ENCODE measurements at places on chromosomes 6 and 20.

DNA sequence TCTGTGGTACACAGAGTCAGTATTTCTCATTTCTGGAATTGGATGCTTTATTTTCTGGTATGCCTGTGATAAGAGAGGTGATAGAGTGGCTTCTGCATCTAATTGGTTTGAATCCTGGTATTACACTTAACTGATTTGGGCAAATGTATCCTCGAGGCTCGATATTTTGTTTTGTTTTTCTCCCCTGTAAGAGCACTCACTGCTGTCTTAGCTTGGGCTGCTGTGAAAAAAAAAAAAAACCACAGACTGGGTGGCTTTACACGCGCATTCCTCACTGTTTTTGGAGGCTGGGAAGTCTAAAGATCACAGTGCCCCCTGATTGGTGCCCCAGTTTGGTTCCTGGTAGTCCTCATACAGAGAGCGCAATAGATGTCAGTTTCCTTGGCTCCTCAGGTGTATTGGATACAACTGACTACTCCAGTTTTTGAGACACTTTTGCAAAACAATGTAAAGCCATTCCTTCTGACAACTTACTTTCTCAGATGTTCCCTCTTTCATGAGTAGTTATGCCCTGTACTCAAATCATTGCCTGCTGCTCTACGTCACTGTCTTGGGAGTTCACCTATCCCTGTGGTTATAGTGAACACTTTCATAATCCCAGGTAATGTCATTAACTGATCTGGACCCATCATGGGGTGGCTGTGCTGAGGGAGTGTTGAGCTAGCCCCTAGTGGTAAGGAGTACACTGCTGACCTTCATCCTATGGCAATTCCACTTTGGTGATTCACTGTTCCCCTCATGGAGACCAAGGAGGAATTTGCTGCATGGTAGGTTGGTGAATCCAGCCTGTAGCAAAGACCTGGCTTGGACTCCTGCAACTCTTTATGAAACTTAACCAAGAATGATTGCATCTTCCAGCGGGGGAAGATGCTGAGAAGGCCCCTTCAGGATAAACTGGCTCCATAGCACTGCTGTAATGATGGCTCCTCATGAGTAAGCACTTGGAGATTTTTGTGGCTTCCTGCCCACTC, 3.5 kb upstream of the ACAT2 start:
- DNase-seq = no peak

GRCh38 chr20:34345402-34345736, 17.7 kb upstream of the ITCH start:
- DNase-seq = no peak

DNA sequence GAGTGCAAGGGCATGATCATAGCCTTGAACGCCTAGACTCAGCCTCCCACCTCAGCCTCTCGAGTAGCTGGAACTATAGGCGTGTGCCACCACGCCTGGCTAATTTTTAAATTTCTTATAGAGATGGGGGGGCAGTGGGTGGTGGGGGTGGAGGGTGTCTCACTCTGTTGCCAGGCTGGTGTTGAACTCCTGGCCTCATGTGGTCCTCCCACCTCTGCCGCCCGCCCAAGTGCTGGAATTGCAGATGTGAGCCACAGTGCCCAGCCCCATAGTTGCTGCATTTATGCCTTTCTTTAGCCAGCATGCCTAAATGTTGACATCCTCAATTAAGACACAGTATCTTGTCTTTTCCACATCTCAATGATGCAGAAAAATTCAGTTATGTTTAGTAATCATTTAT, 171.1 kb downstream of the ARID1B start:
- DNase-seq = no peak

GRCh38 chr20:32649697-32650400, 23.9 kb downstream of the C20orf203 start:
- DNase-seq = no peak

- DNase-seq = no peak
Observed at GRCh38 chr20:5191829-5192569, 65.2 kb downstream of the CDS2 start.

Measured in activated CD4-positive, alpha-beta T cell treated with anti-CD3 and anti-CD28 coated beads for 24 hours (primary cell).